ENCODE measurements at places on chromosomes 1 and 21.

GRCh38 chr1:6100861-6101783, 55.4 kb downstream of the KCNAB2 start:
- DNase-seq: no peak

DNA sequence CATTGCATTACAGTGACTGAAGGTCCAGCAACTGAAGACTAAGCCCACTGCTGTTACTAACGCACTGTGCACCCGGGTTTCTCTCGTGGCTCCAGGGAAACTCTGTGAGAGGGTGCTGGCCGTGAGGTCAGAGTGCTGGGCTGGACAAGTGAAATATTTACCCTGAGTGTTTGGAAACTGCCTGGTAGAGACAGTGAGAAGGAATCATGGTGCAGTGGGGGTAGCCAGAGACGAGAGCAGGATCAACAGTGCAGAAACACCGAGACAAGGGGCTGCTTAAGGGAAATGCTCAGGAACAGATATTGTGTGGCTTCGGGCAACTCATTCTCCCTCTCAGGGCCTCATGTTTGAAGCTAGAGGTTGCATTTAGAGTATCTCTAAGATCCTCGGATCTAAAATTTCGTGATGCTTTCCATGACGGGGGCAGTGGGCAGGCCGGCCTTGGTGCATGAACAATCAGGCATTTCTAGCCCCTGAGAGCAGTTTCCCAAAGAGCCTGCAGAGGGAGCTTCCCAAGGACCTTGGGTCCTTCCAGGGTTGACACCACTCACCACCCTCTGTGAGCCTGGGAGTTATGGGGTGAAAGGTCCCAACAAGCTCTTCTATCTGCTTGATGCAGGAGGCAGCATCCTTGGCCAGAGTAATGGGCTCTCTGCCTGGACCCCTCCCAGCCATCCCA, 9.7 kb downstream of the CD2 start:
- no peak for DNase-seq

DNA sequence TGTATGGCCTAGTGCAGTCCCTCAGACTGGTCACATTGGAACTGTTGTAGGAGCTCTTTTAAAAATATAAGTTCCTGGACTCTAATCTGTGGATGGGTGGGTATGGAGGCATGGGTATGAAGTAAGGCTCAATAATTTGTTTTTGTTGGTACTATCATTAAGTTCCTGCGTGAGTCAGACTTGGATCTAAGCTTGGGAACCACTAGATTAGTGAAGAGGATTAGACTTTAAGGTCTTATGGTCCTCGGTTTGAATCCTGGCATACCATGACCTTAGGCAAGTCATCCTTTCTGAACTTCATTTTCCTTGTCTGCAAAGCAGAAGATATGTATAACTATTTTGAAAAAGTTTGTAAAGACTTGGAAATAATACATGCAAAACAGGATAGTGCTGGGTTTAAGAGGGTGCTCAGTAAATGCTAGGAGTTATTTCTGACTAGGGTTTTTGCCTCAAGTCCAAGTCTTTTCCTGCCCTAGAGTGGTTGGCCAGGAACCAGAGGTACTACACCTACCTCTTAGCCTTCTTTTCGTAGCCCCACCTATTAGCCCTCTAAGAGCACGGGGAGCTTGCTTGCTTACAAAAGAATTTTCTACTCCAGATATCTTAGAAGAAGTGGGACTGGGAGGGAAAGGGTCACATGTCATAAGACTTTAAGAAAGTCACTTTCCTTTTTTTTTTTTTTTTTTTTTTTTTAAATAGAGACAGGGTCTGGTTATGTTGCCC, 38.6 kb upstream of the METTL18 start:
- DNase-seq: no peak

GRCh38 chr1:202133001-202133400, 10.3 kb downstream of the GPR37L1 start:
- DNase-seq: no peak

DNA sequence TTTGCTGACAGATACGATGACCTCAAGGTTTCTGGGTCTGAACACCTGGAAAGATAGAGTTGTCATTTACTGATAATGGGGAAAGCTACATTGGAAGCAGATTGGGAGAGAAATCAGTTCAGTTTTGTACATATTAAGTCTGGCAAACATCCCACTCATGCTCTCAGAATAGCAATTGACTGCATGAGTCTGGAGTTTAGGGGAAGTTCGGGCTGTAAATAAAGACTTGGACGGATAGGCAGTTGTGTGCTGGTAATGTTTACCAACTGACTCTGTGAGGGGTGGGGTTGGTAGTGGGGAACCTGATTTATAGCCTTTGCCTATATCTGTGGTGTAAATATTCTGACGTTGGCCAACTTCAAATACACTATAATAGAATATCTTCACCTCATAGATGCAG, 4.0 kb downstream of the H6PD start:
- no peak for DNase-seq

DNA sequence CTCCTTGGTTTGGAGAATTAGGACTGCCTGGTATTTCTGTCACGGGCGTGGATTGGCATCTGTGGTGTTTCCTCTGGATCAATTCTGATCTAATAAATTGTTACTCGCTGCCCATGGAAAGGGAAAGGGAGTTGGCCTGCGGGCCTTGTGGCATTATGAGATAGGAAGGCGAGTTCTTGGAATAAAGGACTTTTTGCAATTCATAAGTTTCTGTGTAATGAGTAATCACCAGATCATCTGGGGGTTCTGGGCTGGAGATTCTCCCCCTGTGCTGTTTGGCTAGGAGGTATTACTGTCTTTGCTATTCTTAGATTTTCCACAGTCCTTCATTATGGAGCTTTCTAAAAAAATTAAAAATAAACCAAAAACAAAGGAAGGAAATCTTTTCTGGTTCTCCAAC, 315.9 kb downstream of the CAMTA1 start:
- DNase-seq: no peak
